ENCODE measurements at places on chromosomes 12 and 14.

DNA sequence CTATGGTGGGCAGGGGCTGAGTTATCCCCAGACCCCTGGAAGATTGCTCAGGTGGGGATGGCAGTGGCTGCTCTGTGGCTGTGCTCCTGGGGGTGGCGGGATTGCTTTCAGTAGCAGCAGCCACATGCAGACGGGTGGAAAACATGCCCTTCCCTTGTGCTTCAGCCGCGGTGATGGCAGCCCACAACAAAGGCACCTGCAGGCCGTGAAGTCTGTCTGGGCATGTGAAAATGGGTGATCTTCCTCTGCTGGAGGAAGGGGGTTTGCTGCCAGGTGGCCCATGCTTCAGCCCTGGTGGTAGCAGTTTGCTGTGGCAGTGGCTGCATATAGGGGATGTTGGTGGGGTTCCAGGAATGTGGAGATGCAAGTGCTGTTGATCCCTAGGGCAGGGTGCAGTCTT, 326.2 kb upstream of the RGS6 start:
- DNase-seq, result no peak

DNA sequence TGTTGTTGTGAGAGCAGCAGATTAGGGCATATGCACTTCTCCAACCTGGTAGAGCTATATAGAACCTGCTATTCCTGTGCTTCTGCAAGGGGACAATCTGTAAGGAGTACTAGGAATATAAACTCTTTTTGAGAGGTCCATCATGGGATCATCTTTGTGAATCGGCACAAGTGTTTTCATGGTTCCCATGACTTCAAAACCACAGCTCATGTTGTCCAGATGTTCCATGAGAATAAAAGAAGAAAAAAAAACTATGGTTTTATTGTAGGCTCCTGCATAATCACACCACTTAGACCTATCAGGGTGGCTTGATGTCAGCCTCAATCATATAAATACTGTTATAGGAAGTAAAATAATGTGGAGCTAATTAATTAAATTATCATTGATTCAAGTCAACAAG, 311.4 kb upstream of the ATP2B1 start:
- no peak for DNase-seq

GRCh38 chr12:57224973-57225679, 4.4 kb upstream of the SHMT2 start:
- DNase-seq, result peak; percentile 88

DNA sequence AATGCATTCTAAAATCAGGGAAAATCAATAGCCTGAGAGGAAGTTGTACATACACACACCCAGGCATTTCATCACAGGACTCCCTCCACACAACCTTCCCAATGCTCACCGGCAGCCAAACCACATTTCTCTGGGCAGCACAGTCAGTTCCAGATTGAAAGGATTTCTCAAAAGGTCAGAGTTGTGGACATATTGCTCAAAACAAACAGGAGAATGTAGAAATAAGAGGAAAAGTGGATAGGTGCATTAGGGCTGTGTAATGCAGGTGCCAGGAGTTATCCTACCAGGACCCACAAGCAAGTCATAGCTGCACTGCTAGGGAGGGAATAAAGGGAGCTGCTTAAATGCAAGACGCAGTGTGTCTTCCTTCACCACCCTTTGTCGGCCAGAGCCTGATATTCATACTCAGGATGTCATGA, 62.9 kb downstream of the GCH1 start:
- DNase-seq, result no peak

DNA sequence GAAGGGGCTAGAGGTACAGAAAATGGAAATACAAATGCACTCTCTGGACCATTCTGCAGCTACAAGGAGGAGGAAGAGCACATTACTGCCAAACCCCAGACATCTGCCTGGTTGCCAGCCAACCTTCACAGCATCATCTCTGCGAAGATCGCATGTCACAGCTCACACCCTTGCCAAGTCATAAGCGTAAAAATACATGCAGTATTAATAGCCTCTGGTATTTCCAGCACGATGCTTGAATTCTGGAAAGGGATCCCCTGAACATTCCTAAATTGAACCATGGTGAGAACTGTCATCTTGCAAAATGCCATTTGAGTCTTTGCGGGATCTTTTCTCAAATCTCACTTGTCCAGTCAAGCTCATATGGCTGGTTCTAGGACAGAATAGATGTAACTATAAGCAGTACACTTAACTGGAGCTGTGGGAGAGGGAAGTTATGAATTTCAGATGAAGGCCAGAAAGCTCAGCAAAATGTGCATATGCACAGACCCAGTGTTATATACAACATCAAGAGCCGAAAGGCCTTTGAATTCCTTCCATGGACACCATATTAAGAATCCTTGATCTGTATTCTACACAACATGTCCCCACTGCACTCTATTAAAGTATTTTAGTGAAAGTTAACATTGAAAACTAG, 211.6 kb downstream of the DUSP6 start:
- no peak for DNase-seq

DNA sequence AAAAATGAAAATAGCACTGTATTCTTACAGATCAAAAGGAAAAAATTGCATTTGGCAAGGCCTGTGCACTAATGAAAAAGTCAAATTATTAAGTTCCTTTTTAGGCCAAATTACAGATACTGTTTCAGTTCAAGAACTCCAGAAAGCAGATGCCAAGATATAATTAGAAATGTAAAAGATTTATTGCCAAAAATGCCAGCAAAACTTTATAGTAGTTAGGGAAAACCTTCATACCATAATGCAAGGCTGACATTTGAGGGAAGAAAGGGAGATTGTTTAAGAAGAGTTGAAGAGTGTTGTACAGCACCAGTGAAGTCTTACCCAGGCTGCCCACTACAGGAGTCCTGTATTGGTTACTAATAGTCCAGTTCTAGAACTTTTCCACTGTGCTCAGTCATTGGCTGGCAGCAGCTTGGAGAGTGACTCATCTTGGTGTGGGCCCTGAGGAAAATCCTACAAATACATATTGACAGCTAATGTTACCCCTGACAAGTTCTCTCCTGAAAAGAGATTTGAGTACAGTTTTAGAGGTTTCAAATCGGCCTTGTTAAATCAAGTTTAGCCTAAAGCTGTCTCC, 600.4 kb downstream of the C12orf50 start:
- no peak for DNase-seq

GRCh38 chr12:807041-807735, 54.8 kb downstream of the WNK1 start:
- DNase-seq, result no peak

- peak; percentile 51 for DNase-seq
These were observed 5.0 kb downstream of the RASAL1 start for GRCh38 chr12:113130457-113131135.

- no peak for DNase-seq
These were observed 52.2 kb downstream of the GOLGA5 start for GRCh38 chr14:92846162-92846897.

DNA sequence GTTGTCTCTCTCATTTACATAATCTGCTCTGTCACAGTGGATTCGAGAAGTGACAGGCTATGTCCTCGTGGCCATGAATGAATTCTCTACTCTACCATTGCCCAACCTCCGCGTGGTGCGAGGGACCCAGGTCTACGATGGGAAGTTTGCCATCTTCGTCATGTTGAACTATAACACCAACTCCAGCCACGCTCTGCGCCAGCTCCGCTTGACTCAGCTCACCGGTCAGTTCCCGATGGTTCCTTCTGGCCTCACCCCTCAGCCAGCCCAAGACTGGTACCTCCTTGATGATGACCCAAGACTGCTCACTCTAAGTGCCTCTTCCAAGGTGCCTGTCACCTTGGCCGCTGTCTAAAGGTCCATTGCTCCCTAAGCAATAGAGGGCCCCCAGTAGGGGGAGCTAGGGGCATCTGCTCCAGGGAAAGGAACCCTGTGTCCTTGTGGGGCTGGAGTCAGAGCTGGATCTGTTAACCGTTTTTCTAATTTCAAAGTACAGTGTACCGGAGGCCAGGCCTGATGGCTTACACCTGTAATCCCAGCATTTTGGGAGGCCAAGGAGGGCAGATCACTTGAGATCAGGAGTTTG, 5.1 kb downstream of the ERBB3 start:
- DNase-seq, result peak; percentile 57

- DNase-seq, result no peak
These were observed 41.9 kb downstream of the CDC42BPB start for GRCh38 chr14:103015426-103015825.

- no peak for DNase-seq
These were observed 218.2 kb upstream of the AMIGO2 start for GRCh38 chr12:47297993-47298392.

GRCh38 chr12:131283191-131283861, 329.6 kb downstream of the ADGRD1 start:
- DNase-seq, result no peak

GRCh38 chr12:18750085-18750484, 12.2 kb downstream of the CAPZA3 start:
- DNase-seq, result no peak

- DNase-seq, result no peak
These were observed 8.8 kb downstream of the USP15 start for GRCh38 chr12:62268956-62269355.

DNA sequence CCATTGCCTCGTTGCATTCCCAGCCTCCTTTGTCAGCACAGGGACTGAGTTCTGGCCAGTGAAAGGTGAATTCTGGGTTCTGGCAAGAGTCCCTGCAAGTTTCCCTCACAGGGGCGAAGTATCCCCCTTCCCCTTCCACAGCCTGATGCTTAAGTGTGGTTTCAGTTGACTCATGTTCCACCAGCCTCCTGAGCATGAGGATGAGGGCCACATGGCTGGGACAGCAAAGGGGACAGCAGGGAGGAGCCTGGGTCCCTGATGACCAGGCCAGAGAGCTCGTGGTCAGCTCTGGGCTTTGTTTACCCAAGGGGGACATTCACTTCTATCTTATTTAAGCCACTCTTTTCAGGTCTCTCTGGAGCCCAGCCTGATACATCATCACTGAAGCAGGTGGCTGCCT, 36.5 kb downstream of the CACNA2D4 start:
- no peak for DNase-seq

GRCh38 chr14:98766818-98767217, 505.2 kb downstream of the BCL11B start:
- DNase-seq, result no peak

DNA sequence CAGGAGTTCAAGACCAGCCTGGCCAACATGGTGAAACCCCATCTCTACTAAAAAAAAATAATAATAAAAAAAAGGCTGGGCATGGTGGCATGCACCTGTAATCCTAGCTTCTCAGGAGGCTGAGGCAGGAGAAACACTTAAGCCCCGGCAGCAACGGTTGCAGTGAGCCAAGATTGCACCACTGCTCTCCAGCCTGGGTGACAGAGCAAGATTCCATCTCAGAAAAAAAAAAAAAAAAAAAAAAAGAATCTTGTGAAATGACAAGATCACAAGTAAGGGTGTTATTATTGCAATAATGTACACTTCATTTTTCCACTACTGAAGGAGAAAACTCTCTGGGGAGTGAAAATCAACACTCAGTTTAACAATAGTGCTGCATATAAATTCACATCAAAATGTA, 8.8 kb upstream of the PTGR2 start:
- no peak for DNase-seq

DNA sequence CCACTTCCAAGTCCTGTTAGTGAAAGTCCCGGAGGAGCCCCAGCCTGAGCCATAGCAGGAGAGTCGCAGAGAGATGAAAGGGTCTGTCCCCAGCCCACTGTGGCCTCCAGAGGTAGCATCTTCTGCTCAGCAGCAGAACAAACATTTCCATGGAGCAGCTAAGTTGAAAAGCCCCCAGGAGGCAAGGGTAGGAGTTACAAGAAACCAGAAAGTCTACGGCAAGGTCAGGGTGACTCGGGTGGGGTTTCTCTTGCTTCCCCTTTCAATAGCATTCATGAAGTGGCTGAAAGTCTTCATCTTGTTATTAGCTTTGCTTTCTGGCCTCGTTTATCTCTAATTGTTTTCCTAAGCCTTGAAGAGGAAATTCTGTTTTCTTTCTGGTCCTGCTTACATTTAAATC, 151.2 kb upstream of the DIO3 start:
- no peak for DNase-seq

DNA sequence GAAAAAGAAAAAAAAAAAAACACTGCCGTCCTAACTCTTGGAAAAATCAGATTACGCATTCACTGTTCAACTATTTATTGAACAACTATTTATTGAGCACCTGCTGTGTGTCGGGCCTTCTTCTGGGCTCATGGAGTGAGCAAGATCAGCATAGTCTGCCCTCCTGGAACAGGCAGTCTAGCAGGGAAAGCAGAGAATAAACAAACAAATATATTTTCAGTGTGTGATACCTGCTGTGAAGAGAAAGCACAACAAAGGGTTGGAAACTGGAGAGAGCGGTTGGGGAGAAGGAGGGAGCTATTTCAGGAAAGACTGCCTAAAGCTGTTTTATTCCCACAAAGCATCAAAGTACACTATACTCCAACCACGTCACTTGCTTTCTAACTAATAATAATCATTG, 10.8 kb downstream of the PROX2 start:
- DNase-seq, result no peak

GRCh38 chr12:15049461-15050153, 76.8 kb downstream of the PDE6H start:
- no peak for DNase-seq

GRCh38 chr12:15782667-15783066, 6.5 kb downstream of the EPS8 start:
- DNase-seq, result no peak

DNA sequence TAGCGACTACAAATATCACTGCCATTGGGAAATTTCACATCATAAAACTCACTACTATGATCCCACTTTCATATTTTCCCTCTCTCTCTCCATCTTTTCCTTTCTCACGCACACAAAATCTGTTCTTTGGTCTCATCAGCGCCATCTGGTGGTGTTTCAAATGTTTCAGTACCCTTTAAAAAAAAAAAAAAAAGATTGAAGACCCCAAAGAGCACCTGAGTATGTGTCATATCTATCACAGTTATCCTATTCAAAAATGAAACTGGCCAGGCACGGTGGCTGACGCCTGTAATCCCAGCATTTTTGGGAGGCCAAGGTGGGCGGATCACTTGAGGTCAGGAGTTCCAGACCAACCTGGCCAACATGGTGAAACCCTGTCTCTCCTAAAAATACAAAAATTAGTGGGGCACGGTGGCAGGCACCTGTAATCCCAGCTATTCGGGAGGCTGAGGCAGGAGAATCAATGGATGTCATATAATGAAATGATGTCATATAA, 72.4 kb downstream of the TTC9 start:
- DNase-seq, result peak; percentile 75

- DNase-seq, result peak; percentile 72
These were observed 17.4 kb downstream of the RPS6KL1 start for GRCh38 chr14:74905595-74906142.

DNA sequence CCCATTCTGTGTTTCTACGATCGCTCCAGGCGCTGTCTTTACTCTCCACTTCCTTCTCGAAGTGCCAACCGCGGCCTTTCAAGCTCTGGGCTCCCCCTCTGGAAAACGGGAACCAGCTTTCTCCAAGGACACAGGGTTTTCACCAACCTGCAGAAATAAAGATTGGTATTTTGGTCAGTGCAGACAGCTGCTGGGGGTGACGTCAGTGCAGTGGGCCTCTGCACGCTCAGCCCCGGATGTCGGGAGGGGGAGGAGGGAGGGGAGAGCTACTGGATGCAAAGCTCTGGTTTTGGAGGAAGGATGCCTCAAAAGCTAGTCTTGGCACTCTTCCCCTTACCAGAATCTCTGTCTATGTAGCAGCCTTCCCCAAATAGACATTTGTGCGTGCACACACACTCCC, 19.9 kb downstream of the HRK start:
- DNase-seq, result peak; percentile 37

- DNase-seq, result no peak
These were observed 25.5 kb upstream of the FBXO34 start for GRCh38 chr14:55245657-55246268.

GRCh38 chr14:105941226-105942166, 415.1 kb downstream of the TMEM121 start:
- DNase-seq, result no peak

- no peak for DNase-seq
These were observed 32.4 kb upstream of the ULK1 start for GRCh38 chr12:131862084-131862441.
